Stimulated activated CD4-positive, alpha-beta T cell treated with anti-CD3 and anti-CD28 coated beads, Interleukin-2, amount 100 ng/mL, for 4 hours (primary cell): ENCODE measurements at places on chromosomes 1 and 21.

- no peak for DNase-seq
These were observed 259.2 kb downstream of the ADGRL2 start for GRCh38 chr1:82059959-82060358.

- DNase-seq, result no peak
These were observed 62.3 kb upstream of the RUNX1 start for GRCh38 chr21:35111321-35111930.

DNA sequence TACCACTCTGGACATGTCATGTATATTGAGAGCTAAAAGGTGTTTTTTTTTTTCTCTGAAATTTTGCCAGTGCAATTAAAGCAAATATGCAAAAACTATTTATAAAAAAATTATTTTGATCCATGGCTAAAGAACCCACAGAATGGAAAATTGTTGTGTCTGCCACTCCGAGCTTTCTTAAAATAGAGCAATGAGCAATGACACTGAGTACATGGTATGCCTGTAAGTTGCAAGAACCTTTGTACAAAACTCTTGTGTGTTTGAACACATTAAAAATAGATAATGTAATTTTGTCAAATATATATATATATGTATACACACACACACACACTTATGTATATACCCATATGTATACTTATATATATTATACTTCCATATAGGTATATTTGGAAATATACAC, 1530.9 kb upstream of the B3GALT2 start:
- DNase-seq, result no peak

- no peak for DNase-seq
These were observed 801 bp downstream of the TRAF5 start for GRCh38 chr1:211327346-211327921.

DNA sequence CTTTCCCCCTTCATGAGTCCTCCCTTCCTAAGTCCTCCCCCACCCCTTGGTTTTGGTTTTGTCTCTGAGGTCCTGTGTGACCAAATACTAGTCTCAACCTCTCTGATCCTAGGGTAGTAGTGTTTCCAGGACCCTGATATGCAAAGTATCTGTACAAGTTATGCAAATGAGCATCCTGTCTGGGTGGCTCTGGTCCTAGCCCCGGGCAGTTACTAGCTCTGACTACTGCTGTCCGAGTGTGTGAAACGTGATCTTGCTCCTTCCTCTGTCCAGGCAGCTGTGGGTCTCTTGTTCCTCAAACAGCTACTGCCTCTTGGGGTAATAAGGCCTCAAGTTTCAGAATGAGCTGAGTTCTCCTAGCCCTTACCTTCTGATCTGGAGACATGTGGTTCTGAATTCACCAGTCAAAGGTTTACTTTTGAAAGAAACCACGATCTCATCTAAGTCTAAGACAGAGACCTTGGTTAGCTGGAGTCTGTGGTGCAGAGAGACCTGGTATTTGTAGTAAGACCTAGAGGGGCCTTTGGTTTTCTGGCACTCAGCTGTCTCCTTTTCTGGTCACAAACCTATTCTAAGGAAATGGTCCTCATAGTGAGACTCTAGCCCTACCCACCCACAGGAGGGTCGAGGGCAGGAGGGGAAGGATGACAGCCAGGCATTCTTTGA, 31.0 kb upstream of the IL19 start:
- DNase-seq, result no peak
